ENCODE measurements at places on chromosomes 12 and 14. TPM values are rescaled to one million over a fixed set of nuclear protein-coding genes. Genes with fewer than 3 reads are reported as not detected.

GRCh38 chr14:90487462-90487861 lies 90.6 kb downstream of the CALM1 start:
- no peaks in the 10 kb centered on the region for H3K36me3 ChIP-seq
- no peak for DNase-seq
- no peak overlapping the region for H3K27ac ChIP-seq

- no peak for DNase-seq
- no peaks in the 10 kb centered on the region for H3K27me3 ChIP-seq
Measured at GRCh38 chr14:24848102-24848790, 201.7 kb downstream of the STXBP6 start.

DNA sequence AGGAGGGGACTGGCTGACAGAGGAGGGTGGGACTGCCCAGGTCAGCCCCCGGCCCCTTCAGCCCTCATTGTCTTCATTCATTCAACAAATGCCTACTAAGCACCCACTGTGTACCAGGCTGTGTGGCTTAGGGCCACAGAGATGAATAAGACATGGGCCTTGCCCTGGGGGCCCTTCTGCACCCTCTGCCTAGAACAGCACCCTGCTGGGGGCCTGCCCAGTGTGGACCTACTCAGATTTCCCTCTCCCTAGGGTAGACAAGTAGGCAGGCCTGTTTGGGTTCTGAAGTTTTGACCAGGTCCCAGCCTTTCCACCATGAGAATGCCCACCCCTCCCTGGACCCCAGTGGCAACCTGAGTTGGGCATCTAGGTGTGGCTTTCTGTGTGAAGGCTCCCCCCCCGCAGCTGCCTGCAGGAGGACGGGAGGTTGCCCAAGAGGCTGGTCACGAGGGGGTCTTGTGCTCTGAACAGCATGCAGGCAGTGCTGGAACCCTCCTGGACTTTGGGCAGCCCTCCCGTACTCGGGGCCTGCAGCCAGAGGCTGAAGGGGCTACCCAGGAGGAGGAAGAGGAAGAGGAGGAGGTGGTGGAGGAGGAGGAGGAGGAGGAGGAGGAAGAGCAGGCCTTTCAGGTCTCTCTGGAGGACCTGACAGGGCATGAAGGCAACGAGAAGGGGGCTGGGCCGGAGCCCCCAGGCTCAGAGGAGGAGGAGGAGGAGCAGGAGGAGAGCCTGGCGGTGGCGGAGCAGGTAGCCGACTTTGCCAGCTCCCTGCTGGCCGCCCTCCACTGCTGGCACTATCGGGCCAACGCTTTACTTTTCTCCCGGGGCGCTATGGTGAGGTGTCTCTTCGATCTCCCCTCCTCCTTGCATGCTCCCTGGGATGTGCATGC lies 33.4 kb downstream of the PLEKHG3 start:
- peaks cover 4% of the 10 kb centered on the region for H3K4me1 ChIP-seq
- peak overlapping the region; percentile 11 for H3K27ac ChIP-seq
- H3K36me3 ChIP-seq: peaks cover 66% of the 10 kb centered on the region
- DNase-seq: no peak
- H3K27me3 ChIP-seq: no peaks in the 10 kb centered on the region

DNA sequence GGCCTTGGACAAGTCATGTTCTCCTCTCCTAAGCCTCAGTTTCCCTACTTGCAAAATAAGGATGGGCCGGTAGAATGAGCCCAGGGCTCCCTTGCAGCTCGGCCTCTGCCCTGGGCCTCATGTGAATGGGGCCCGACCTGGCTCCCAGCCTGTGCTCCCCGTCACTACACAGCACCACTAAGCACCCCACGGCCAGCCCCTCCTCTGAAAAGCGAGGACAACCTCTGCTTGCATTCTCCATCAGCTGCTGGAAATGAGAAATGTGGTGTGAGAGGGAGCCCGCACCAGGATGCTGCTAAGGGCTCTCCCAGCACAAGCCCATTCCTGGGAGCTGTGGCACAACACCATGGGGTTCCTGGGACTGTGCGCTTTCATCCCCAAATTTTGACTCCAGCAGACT lies 10.2 kb downstream of the SLC25A47 start:
- H3K27ac ChIP-seq: no peak overlapping the region
- no peak for DNase-seq
- H3K36me3 ChIP-seq: peaks cover 28% of the 10 kb centered on the region
- no peak overlapping the region for H3K4me3 ChIP-seq
- H3K27me3 ChIP-seq: no peaks in the 10 kb centered on the region

Gene CCND2
- total RNA-seq: 150 TPM

Gene WSCD2
- total RNA-seq: 3.5 TPM

DNA sequence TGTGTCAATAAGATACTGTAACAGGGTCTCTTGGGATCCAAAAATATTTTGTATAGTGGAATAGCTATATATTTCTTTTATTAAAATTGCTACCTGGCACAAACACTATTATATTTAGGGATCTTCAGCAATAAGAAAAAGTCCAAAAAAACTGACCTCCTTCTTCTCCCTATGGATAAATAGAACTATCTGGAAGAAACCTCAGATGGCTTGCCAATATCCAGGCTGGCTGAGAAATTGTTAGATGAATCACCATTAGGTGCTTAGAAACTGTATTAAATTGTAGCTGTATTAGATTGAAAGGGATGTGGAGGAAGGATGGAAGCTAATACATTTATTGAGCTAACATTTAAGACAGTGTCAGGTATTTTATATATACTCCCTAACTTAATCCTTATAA lies 66.0 kb downstream of the SLC38A6 start:
- no peak for DNase-seq
- H3K4me1 ChIP-seq: no peaks in the 10 kb centered on the region
- H3K36me3 ChIP-seq: peaks cover 4% of the 10 kb centered on the region

Gene FGF6
- not detected for total RNA-seq

DNA sequence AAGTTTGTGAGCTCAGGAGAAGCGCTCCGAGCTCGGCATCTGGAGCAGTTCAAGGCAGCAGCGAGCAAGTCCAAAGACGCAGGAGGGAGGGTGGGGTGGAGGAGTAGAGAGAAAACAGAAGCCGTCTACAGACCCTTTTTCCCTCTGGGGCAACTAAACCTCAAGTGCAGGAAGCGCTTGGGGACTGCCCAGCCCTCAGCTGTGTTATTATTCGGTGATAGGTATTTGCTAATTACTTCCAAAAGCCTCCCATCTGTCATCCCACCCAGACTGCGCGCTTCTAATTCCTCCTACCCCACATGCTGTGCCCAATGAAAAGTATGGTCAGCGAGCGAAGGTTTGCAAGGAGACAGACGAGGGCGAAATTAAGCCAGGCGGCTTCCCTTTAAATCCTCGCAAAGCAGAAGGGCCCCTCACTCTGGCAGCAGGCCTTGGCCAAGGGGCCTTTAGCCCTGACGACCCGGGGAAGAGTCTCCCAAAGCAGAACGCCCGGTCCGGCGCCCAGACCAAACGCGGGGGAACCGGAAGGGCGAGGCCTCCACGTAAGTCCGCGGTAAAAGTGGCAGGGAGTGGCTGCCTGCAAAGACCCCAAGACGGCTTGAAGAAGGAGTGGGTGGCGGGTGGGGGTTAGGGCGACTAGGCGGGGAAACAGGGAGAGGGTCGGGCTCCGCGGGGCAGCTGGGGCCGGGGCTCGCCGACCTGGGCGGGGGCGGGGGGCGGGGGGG lies 507 bp upstream of the CD9 start:
- peaks cover 4% of the 10 kb centered on the region for H3K4me1 ChIP-seq
- no peak for DNase-seq
- H3K27me3 ChIP-seq: no peaks in the 10 kb centered on the region
- no peaks in the 10 kb centered on the region for H3K36me3 ChIP-seq

Gene TMCC3
- total RNA-seq: 11.0 TPM

DNA sequence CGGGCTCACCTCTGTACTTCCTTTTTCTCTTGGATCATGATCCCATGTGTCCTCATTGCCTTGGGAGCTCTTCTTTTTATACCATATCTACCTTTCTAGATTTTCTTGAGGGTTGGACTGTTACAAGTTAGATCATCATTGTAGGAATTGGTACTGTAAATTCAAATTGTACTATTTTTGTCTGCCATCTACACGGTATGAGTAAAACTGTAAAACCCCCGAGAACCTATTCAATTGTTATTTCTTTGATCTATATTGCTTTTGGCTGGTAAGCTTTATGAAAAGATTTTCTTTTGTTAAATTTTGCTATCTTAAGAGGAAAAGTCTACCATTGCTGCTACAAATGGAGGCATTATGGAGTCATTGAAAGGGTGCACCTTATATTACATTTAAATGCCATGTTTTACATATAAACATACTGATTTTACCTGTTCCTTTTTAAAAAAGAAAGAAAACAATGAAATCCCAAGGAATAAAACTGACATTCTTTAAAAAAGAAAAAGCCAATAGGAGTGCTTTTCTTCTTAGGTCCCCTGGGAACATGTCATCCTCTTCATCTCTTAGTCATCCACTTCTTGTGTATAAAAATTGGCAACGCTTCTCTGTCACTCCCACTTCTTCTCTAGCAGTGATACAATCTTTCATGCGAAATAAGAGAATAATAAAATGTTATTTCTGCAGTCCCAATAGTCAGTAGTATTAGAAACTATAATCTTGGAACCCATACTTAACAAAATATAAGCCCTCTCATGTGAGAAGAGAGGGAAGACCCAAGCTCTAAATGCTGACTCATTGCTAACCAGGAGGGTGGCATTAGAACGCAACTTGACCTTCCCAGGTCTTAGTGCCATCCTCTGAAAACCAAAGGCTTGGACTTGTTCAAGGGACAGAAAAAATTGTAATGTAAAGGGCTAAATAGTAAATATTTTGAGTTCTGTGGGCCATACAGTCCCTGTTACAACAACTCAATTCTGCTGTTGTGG lies 20.4 kb downstream of the RGS6 start:
- H3K4me1 ChIP-seq: no peaks in the 10 kb centered on the region
- no peaks in the 10 kb centered on the region for H3K36me3 ChIP-seq
- H3K27me3 ChIP-seq: no peaks in the 10 kb centered on the region
- no peak for DNase-seq

DNA sequence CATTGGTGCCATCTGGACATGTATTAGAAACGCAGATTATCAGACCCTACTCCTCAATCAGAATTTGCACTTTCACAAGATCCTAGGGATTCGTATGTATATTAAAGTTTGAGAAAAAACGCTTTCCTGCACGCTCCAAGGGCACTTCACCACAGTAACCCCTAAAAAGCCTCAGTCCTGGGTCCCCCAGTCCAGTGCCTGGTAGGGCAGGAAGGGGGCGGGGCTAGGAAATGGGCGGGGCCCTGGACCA lies 369 bp downstream of the DEPDC4 start:
- H3K4me1 ChIP-seq: no peaks in the 10 kb centered on the region
- H3K27me3 ChIP-seq: no peaks in the 10 kb centered on the region
- peak overlapping the region; percentile 97 for H3K27ac ChIP-seq
- peak overlapping the region; percentile 95 for H3K4me3 ChIP-seq
- H3K36me3 ChIP-seq: no peaks in the 10 kb centered on the region

Gene PCED1B
- total RNA-seq: 1.5 TPM

Gene TXNRD1
- 67.4 TPM for total RNA-seq

Gene CCDC85C
- total RNA-seq: 0.64 TPM
